ENCODE measurements at places on chromosomes 1 and 21.

- DNase-seq: no peak
Measured at GRCh38 chr1:30472009-30472408, 251.4 kb downstream of the MATN1 start.

- DNase-seq: no peak
Measured at GRCh38 chr1:43324810-43325209, 12.8 kb upstream of the MPL start.

DNA sequence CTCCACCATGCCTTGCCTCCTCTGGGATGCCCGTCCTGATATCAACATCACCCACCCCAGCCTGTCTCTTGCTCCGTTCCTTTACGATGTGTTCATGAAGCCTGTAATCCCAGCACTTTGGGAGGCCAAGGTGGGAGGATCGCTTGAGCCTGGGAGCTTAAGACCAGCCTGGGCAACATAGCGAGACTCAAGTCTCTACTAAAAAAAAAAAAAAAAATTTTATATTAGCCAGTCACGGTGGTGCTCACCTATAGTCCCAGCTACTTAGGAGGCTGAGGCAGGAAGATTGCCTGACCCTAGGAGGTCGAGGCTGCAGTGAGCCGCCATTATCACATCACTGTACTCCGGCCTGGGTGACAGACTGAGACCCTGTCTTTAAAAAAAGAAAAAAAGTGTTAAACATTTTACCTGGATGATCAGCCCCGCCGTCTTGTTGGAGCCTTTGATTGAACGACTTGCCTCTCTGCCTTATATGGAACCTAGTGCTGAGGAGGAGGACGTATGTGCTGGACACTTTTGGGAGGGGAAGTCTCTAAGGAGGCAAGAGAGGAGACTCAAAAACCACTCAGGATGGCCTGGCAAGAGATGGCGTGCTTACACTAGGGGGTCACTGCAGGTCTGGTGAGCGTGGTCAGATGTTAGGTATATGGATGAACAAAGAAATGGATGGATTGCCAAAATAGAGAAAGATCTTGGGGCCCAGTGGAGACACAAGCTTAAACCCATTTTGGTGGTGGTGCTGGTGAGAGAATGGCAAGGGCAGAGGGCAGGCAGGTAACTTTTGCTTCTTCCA, 80.5 kb upstream of the IFFO2 start:
- no peak for DNase-seq

DNA sequence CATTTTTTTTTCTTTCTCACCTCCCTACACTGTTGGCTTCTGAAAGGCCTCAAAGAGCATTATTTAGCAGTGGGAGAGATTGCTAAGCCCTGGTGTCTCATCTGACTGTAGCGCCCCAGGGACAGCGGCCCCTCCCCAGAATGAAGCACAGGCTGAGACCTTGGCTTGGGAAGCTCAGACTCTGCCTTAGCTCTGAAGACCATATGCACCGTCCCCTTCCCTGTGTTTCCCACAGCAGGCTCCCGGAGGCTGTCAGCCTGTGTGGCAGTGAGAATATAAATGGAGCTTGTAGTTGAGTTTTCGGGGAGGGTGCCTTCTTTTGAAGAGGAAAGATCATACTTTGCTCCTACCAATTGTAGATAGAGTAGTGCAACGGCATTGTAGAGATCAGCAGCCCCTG, 25.3 kb downstream of the SMYD2 start:
- no peak for DNase-seq

GRCh38 chr1:150409504-150410362, 45.8 kb downstream of the RPRD2 start:
- no peak for DNase-seq

- DNase-seq: no peak
Measured at GRCh38 chr1:219568733-219569132, 44.2 kb downstream of the ZC3H11B start.

DNA sequence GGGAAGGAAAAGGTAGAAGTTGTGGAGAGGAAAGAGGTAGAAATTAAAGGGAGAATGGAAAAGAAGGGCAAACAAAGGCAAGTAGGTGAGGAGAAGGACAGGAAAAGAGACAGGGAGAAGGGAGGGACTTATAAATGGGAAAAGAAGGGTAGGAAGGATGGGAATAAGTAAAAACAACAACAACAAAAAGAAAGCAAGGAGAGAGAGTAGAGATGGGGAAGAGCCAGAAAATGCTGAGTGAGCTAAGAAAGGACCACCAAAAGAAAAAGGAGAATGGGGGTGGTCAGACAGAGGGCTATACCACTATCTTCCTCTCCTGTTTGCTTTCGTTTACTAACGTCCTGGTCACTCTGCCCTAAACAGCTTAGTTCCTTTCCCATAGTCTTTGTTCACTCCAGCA, 1.7 kb upstream of the CMPK1 start:
- no peak for DNase-seq

GRCh38 chr1:41629141-41629540, 144.7 kb upstream of the EDN2 start:
- no peak for DNase-seq

- no peak for DNase-seq
Measured at GRCh38 chr1:96365596-96366390, 355.8 kb upstream of the PTBP2 start.

GRCh38 chr1:183270541-183271141, 84.6 kb downstream of the LAMC2 start:
- DNase-seq: no peak

DNA sequence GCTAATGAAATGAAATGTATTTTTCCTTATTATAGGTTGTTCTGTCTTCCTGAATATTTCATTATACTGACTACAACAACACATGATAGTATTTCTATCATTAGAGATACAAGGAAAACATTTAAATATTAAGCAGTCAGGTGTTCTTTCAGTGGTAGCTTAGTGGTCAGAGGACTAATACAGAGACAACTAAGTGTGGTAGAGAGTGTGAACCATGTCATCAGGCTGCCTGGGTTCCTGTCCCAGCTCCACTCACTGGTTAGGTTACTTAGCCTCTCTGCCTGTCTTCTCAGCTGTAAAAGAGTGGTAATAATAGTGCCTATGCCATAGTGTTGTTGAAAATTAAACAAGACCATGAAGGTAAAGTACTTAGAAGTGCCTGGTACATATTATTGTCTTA, 3.9 kb downstream of the UAP1 start:
- no peak for DNase-seq

- no peak for DNase-seq
Measured at GRCh38 chr21:14550135-14550534, 4.0 kb upstream of the SAMSN1 start.

DNA sequence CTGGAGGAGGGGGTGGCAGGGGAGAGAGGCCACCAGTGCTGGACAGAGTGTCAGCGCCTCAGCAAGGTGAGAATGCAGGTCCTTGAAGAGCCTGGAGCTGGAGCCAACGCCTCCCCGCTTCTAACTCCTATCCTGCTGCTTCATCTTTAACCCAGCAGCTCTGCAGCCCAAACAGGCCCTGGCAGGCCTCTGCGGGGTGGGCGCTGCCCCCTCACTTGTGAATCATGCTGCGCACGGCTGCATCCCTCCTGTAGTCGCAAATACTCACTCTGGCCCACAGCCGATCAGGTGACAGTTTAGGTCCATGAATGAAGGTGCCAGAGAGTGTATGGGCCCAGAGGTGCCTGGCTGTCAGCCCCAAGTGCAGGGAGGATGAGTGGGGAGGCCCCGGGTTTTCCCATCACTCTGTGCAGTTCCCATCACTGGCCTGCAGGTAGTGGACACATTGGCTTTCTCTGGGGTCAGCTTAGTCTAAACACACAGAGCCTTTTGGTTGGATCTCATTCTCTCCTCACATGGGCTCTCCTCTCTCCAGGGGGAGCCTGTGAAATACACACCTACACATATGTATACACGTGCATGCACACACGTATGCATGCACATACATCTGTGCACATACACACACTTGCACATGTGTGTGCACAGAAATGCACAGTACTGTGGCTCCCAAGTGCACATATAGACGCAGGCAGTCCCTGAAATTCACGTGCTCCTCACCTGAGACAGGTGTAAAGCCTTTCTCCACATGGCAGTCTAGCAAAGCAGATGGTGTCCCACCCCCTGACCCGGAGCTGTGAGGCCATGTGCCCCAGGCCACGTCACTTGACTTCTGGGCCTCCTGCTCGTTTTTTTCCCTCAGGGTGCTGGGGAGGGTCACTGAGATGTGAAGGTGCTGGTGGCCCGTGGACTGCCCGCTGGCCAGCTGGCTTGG, 52.0 kb downstream of the TRIM11 start:
- DNase-seq: peak; percentile 62

- no peak for DNase-seq
Measured at GRCh38 chr1:66690666-66691381, 61.4 kb upstream of the DYNLT5 start.

- DNase-seq: no peak
Measured at GRCh38 chr1:234975941-234976860, 152.4 kb downstream of the TOMM20 start.

- DNase-seq: no peak
Measured at GRCh38 chr1:32980080-32980479, 15.5 kb upstream of the RNF19B start.

DNA sequence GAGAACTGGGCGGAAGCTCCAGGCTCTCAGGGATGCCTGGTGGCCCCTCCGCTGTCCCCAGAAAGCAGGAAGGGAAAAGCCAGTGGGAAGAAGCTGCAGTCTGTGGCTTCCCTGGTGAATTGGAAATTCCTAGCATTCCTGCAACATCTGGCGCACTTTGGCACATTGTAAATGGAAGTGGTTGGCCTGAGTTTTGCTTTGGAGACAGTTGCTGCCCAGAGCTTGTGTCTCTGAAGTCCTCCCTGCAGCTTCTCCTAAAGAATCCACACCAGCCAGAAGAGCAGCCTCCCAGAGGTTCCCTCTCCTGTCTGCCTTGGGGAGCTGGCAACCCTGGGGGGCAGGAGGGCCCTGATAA, 48.2 kb downstream of the ARHGEF10L start:
- no peak for DNase-seq

- no peak for DNase-seq
Measured at GRCh38 chr1:235851939-235852338, 14.8 kb downstream of the LYST start.

DNA sequence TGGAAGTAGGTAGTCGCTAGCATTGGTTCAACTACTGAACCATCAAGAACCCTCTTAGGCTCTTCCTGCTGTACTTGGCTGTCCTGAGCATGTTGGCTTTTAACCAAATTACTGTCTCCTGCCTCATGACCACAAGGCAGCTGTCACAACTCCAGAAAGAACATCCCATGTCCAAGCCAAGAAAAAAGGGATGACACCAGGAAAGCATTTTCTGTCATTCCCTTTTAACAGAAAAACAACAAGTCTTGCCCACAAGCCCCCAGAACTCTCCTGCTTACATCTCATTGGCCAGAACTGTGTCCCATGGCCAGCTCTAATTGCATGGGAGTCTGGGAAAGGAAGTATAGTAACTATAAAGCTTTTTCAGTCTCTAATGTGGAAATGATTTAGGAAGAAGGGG, 2.4 kb upstream of the RNU5D-1 start:
- no peak for DNase-seq

GRCh38 chr1:39258146-39258924, 53.8 kb downstream of the MACF1 start:
- DNase-seq: peak; percentile 86

GRCh38 chr1:26405281-26405915, 5.2 kb upstream of the LIN28A start:
- peak; percentile 28 for DNase-seq

- no peak for DNase-seq
Measured at GRCh38 chr1:232305050-232305449, 324.9 kb downstream of the SIPA1L2 start.

- DNase-seq: no peak
Measured at GRCh38 chr1:203593723-203594122, 32.9 kb upstream of the ATP2B4 start.

GRCh38 chr1:206510371-206510770, 3.0 kb downstream of the RASSF5 start:
- DNase-seq: no peak

GRCh38 chr1:245558069-245558468, 403.3 kb downstream of the KIF26B start:
- no peak for DNase-seq

- no peak for DNase-seq
Measured at GRCh38 chr1:81259625-81260411, 540.9 kb upstream of the ADGRL2 start.

DNA sequence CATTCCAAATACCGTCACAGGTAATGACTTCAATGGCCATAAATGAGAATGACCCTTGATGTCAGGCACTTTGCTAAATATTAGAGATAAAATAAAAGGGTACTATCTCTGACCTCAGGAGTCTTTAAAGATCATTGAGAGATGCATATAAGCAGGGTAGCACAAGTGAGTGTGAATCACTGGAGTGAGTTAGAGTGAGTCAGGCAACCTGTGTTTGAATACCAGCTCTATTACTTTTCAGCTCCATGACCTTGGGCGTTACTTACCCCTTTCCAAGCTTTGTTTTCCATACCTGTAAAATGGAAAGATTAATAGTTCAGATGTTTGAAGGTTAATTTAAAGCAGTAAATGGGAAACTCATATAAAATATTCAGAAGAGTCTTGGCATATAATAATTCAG, 1058.0 kb upstream of the ADGRL4 start:
- peak; percentile 45 for DNase-seq

GRCh38 chr1:230797376-230797920, 50.3 kb downstream of the CAPN9 start:
- no peak for DNase-seq
